MG63 (cell line): ENCODE measurements at places on chromosomes 5 and 9.
A peak's percentile ranks its signal among the peaks of the same experiment; 100 is the strongest.

- peak; percentile 86 for DNase-seq
Measured at GRCh38 chr9:18260521-18260920, 213.4 kb upstream of the ADAMTSL1 start.

GRCh38 chr5:74334062-74334761, 306.3 kb downstream of the ENC1 start:
- no peak for DNase-seq

DNA sequence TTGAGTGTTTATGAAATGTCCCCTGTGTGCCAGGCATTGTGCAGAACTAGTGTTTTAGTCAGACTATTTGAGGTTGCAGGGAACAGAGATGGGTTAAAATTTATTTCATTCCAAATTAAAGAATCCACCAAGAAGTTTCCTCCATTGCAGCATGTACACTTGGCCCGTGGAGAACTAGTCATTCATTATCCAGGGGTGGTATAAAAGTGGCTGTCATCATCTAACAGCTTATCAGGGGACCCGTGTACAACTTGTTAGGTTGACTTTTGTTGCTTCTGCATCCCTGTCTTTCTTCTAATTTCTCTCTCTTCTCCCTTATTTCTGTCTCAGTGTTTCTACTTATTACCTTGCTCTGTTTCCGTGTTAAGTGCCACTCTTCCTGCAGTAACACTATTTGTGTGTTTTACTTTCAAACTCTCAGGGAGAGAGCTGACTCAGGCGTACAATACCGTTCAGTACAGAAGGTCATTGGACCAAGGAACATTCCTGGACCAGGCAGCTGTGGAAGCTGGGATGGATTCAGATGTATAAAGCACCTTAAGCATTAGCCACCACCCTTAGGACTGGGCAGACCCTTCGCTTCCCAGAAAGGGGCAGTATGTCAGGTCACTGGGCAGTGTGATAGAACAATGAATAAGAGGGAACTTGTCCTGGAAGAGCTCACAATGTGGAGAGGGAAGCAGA, 36.1 kb downstream of the MAP3K1 start:
- no peak for DNase-seq

- DNase-seq, result no peak
Measured at GRCh38 chr5:156641686-156642085, 208.4 kb upstream of the PPP1R2B start.

GRCh38 chr5:124744170-124744971, 2.1 kb downstream of the ZNF608 start:
- DNase-seq, result peak; percentile 77

GRCh38 chr5:63233911-63234310, 655.3 kb downstream of the LRRC70 start:
- DNase-seq, result no peak

DNA sequence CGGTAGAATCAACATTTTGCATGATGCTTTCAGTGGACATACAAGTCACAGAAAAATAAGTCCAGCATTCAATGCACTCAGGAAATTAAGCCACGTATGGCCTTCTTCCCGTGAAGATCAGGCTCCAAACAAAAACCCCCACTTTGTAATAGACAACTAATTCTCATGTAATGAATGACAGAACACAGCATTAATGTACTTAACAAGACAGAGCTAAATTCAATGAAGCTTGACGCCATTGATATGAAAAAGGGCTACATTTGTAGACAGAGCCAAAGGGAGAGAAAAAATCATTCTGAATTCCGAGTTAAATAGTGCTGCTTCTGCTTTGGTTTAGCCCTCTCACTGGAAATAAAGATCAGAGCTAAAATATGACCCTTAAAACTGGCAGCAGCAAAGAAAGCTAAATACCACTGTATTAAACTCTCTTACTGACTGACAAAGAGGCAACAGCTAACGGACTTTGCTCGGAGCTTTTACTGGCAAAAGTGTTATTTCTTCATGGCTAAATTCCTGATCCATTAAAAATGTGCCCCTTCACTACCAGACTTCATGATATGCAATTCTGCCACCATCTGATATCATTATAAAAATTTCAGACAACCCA, 250.5 kb downstream of the BNC2 start:
- DNase-seq, result no peak

- no peak for DNase-seq
Measured at GRCh38 chr5:50691399-50692016, 25.1 kb downstream of the PARP8 start.

GRCh38 chr5:13785781-13786415, 158.6 kb downstream of the DNAH5 start:
- DNase-seq, result no peak

DNA sequence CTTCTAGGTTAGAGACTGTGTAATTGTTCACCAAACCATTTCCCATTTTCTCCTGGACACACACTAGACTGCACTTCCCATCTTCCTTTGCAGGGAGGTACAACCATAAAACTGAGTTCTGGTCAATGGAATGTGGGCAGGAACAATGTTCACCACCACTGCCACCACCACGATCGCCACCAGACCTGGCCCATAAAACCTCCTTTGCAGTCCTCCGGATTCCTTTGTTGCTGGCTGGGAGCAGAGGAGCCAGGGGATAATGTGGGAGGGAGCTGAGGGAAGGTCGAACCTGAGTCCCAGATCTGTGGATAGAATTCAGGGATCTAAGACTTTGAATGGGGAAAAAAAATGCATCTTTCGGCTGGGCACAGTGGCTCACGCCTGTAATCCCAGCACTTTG, 29.4 kb upstream of the EGFLAM start:
- no peak for DNase-seq
